DMS153 (cell line): ENCODE measurements at places on chromosomes 5 and 9.

DNA sequence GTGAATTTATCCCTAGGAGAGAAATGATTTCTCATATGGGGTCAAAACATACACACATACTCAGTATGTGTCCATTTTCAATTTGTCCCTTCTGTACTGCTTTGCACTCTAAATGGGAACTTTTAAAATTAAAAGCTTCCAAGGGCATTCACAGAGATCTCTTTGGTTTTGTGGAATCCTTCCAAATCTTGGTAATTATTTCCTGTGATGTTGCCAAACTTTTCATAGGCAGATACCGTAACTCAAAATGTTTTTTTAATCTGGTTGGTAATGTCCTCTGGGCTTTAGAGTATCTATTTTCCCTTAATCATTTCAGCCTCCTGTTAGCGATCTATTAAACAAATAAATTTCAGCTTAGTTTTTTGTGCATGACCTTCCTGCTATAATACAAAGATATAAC, 282.4 kb downstream of the ARHGEF28 start:
- no peak for DNase-seq

DNA sequence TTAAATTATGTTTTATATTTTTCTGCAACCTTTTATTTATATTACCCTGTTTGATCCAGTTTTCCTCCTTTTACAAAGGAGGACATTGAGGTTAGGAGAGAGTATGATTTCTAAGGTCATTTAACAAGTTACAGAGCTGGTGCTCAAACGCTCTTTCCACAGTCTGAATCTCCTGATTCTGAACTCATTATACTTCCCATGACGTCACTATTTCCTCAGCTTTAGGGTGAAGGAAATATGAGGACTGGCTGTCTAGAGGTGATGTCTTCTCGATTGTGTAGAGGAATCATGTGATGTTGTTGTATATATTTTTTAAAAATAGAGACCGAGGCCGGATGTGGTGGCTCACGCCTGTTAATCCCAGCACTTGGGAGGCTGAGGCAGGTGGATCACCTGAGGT, 140.0 kb downstream of the ARHGAP26 start:
- DNase-seq = no peak

DNA sequence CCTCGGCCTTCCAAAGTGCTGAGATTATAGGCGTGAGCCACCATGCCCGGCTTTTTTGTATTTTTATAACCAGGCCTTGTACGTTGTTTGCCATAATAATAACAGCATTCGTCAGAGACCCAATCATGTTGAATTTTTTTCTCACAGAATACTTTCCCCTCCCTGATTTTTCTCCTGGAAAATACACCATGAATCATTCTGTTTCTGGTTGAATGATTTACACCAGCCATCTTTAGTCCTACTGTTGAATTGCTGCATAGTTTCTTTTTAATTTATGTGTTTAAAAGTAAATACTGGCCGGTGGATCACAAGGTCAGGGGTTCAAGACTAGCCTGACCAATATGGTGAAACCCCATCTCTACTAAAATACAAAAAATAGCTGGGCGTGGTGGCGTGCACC, 3.5 kb downstream of the CNOT8 start:
- no peak for DNase-seq

DNA sequence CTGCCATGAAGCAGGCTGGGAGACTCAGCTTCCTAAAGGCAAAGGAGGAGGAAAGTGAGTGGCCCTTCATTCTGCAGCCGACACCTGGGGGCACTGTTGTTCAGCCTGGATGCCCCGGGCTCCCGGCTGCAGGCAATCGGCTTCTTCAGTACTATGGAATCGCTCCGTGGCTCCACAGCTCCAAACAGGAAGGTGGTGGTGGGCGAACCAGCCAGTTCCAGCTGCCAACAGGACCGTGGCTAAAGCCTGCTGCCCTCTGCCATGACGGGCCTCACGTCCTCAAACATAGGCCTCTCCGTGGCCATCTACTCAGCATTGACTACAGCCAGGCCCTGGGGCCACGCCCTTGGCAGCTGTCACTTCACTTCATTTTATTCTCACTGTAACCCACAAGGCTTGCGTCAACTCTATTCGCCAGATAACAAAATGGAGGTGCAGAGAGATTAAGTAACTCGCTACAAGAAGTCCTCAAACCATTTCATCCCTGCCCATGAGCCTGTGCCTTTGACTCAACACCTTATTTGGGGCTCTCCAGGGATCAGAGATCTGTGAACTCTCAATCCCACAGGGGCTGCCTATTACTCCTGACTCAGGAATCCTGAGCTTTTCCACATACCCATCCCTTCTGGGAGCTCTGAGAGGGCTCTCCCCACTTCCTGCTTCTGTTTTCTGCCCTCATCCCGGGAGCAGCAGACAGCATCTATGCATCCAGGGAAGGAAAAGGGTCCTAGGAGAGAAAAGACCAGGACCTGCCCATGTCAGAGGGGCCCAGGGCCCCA, 38.0 kb downstream of the PAX5 start:
- peak; percentile 69 for DNase-seq

DNA sequence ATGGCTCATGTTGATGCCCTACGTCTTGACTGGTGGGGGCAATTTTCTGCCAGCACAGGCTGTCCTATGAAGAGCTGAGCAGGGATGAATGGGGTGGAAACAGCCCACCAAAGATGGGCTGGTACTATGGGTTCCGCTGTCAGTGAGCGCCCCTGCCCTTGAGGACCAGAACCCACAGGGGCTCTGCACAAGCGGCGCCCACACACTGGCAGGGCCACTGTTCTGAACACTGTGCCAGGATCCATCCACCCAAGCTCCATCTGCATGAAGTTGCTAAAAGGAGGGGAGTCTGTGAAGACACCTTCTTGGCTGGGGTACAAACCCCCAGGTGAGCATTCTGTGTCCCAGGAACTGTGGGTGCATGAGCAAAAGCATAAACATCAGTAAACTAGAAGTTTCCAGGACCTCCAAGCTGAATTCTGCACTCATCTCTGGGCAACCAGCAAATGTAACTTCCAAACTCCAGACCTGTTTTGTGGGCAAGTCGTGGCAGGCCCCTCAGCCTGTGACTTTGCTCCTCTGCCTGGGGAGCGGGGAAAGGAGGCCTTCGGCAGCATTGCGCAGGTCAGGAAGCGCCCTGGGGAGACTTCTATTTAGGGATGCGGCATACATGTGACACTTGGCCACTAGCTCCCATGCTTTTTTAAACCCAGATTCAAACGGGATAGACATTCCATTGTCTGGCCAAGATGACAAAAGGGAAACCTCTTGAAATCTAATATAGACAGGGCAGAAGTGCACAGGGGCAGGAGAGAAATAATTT, 48.9 kb downstream of the PTPN3 start:
- DNase-seq = no peak

GRCh38 chr9:77011973-77012821, 7.3 kb upstream of the FOXB2 start:
- DNase-seq = peak; percentile 52

DNA sequence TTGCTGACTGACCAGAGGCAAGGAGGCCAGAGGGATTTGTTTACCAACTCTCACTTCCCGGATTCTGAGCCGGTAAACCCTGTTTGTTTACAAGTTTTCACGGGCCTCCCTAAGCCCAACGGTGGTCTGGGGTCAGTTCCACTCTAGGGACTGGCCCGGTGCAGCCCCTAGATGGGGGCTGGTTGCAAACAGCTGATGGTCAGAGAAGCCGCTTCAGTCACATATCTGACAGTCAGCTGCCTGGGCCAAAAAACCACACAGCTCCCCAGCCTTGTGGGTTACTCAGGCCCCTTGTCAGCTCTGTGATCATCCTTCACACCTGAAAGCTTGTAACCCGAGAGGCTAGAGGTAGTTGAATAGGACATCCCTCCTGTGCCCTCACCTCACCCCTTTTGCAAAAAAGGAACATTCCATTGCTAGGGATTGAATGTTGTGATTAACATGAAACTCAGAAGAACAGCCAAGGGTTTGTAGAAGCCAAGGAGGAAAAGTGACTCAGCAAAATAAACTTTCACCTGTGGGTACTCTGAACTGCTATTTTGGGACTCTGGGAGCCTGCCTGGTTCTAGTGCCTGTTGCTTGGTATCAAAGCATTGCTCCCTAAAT, 40.4 kb downstream of the SAR1B start:
- no peak for DNase-seq

DNA sequence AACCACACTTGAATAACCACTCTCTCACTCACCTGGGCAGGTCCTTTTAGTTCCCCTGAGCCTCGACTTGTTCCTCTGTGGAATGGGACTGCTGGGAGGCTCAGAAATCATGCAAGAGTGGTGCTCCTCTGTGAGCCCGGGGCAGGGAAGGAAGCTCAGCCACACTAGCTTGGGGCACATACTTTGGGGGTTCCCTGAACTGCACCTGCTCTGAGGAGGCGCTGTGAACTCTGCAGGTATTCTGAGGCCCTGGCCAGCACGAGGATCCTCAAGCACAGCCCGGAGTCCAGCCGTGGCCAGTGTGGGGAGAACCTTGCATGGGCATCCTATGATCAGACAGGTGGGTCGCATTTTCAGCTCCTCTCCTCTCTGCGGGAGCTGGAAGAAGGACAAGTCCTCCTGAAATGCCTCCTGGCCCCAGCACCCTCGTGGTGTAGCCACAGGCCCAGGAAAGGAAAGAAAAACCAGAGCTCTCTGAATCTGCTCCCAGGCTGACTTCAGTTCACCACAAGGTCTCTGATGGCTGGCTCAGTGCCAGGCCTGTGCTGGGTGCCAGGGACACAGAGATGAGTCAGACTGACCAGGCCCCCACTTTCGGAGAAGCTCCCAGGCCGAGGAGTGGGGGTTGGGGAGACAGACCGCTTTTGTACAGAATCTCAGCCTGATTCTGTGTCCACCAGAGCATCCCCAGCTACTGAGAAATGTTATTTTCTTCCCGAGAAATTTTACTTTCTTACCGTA, 11.9 kb downstream of the GLIPR2 start:
- DNase-seq = no peak

- no peak for DNase-seq
These were observed 339.5 kb upstream of the RFX3 start for GRCh38 chr9:3865141-3865772.

- no peak for DNase-seq
These were observed 671.1 kb downstream of the TAF11L14 start for GRCh38 chr5:18305288-18305924.

- DNase-seq = peak; percentile 59
These were observed 933.8 kb upstream of the DMAC1 start for GRCh38 chr9:8733131-8733954.

GRCh38 chr5:82374637-82375036, 96.5 kb upstream of the RPS23 start:
- DNase-seq = no peak

- DNase-seq = no peak
These were observed 78.2 kb upstream of the SMIM23 start for GRCh38 chr5:171707442-171707792.

DNA sequence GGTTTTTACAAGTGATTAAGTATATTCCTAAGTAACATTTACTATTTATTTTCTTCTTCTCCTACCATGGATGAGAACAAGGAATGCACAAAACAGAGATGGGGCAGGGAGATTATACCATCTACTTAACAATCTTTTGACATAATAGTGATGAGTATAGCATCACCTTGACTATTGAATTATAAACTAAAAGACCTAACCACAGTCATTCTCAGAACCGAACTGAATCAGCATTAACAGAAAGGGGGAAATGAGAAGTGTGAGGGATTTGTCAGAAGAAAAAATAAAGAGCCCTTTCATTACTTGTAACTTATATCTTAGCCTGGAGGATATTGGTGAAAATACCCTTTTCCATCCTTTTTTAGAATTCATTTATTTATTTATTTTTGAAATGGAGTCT, 21.9 kb downstream of the OR2Y1 start:
- DNase-seq = no peak

- DNase-seq = no peak
These were observed 58.0 kb downstream of the PLAC8L1 start for GRCh38 chr5:146047396-146047795.
